ENCODE measurements at places on chromosomes 3 and 15.

DNA sequence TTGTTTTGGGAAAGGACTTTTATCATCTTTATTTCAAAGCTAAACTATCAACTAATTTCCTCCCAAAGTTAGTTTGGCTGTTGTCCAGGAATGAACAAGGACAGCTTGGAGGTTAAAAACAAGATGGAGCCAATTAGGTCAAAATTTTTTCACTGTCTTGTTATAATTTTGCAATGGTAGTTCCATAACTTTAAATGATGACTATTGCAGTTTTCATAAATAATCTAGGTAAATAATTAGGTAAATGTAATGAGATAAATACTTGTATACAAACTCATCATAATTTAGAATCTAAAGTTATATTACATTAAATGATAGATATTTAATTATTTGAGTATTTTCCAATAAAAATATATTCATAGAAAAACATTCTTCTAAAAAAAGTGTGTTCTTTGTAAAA lies 68.3 kb upstream of the DAZL start:
- no peak for DNase-seq

DNA sequence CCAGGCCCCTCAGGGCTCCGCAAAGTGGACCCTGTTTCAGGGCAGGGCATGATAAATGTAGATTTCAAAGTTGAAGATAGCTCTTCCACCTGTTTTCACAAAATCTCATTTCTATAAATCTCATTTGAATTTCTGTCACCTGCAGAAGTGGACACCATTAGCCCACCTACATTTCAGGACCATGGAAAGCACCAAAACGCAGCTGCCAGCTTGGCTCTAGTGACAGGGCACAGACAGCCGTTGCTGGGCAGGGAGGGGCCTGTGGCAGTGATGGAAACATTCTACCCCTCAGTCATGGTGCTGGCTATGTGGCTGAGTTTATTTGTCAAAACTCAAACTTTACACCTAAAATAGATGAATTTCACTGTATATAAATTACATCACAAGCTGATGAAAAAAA lies 40.4 kb downstream of the PRR23E start:
- DNase-seq, result peak; percentile 14

GRCh38 chr3:100420885-100421284 lies 19.5 kb downstream of the LNP1 start:
- no peak for DNase-seq

DNA sequence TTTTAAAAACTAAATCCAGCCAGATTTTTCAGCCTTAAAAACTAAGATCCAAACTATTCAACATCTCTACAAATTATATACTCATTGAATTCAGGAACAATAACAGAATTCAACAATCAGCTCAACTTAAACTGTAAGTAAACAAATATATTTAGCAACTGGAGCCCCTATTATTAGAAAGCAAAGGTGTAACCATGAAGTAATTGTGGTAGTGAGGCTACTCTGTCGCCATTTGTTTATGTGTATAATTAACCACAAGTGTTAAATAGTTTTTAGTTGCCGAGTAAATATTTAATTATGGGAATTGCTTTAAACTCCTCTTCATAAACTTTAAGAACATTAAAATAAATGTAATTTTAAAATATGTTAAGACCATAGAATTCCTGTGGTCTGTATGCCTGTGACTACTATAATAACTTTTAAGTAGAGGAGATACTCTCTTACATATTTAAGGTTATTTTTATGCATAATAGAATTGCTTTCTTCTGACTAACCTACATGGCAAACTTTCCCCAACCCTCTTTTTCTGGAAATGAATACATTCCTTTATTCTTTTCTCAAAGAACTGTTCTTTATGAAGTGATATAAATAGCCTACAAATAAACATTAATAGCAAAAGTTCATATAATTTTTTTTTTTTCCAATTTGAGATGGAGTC lies 51.2 kb downstream of the MFN1 start:
- peak; percentile 73 for DNase-seq

GRCh38 chr15:91884606-91885005 lies 31.1 kb downstream of the SLCO3A1 start:
- DNase-seq, result peak; percentile 2

- DNase-seq, result no peak
Observed at GRCh38 chr15:23854203-23854911, 167.3 kb upstream of the NDN start.

- DNase-seq, result no peak
Observed at GRCh38 chr3:148500881-148501280, 196.8 kb upstream of the AGTR1 start.

DNA sequence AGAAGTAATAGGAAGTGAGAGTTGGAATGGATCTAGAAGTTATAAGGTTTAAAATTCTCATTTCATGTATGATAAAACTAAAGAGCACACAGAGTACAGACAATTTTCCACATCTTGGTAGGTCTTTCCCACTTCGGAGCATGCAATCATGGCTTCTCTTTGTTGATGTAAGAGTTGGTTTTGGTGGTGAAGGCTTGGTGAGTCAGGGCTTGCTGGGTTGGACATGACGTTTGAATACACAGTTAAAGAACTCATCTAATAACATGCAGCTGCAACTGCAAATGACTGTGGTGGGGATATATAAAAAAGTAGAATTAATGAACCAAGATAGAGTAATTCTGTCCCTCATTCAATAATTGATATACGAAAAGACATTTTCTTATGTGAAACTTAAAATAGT lies 39.5 kb upstream of the GRM7 start:
- DNase-seq, result peak; percentile 5
